NCI-H2029 (cell line): ENCODE measurements at places on chromosomes 6 and 20.

GRCh38 chr6:81547149-81547548 lies 205.3 kb downstream of the TENT5A start:
- no peak for DNase-seq

- no peak for DNase-seq
Measured at GRCh38 chr20:18754030-18754652, 59.4 kb upstream of the SCP2D1 start.

DNA sequence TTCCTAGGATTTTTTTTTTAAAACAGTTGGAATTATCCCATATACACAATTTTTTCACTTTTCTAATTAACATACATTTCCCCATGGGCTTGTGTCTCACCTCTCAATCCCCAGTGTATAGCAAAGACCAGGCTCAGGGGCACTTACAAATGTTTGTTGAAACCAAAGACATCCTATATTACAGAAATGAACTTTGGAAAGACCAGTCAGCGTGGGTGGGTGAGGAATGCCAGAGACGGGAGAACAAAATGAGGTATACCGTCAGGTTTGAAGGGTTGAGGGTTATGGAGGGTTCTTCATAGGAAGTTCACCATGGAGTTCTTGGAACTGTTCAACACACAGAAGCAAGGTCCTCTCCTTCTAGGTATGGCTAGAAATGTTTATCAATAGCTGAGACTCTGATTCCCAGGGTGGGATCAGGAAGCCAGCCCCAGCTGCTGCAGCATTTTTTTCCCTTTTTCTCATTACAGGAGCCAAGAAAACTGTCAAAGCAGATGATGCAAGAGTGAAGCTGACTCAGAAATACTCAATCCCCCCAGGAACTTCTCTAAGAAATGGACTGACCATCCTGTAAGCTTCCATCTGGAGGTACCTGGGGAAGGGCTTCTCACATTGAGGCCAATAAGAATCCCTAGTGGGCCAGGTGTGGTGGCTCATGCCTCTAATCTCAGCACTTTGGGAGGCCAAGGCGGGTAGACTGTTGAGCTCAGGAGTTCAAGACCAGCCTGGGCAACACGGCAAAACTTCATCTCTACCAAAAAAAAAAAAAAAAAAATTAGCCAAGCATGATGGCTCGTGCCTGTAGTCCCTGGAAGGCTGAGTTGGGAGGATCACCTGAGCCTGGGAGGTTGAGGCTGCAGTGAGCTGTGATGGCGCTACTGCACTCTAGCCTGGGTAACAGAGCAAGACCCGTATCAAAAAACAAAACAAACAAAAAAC lies 15.9 kb upstream of the TBC1D20 start:
- no peak for DNase-seq

- DNase-seq = no peak
Measured at GRCh38 chr20:64234291-64234791, 21.2 kb upstream of the PCMTD2 start.

- no peak for DNase-seq
Measured at GRCh38 chr20:62387219-62387913, 463 bp downstream of the RPS21 start.

DNA sequence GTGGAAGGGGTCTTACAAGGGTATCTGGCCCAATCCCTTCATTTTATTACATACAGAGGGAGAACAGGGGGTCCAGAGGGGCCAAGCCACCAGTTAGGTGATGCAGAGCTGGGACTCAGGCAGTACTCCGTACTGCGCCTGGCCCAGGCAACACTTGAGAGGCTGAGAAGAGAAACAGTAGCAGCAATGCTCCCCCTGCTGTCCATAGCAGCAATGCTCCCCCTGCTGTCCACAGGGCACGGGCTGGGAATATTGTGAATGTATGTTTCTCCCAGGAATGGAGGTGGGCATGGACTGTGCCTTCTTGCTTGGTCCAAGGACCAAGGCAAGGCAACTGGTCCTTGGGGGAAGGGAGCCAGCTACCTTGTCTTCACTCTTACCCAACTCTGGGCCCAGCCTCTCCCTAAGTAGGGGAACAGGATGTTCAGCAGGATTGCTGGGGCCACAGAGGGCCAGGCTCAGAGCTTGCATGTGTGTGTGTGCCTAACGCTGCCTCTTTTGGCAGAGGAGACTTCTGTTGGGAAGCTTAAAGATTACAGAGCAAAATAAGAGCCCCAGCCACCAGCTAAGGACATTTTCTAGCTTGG lies 14.8 kb upstream of the FAM83C start:
- DNase-seq = peak; percentile 9

DNA sequence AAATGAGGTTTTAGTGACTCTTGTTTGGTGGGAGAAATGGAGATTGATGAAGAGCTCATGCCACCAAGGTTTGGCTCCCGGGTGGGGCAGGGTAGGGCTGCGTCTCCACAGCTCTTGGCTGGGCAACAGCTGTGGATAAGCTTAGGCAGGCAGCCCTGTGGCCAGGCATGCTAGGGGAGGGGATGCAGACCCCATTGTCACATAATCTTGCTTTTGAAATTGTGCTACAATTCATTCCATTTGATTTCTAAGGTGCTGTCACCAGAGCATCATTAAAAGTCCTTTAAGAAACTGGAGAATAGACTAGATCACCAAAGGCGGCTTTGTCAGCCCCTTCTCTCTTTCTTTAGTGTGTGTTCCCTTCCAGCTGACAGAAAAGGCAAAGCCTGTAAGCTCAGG lies 574.2 kb upstream of the JAG1 start:
- DNase-seq = no peak

GRCh38 chr6:106959985-106960384 lies 14.5 kb downstream of the CD24 start:
- no peak for DNase-seq

DNA sequence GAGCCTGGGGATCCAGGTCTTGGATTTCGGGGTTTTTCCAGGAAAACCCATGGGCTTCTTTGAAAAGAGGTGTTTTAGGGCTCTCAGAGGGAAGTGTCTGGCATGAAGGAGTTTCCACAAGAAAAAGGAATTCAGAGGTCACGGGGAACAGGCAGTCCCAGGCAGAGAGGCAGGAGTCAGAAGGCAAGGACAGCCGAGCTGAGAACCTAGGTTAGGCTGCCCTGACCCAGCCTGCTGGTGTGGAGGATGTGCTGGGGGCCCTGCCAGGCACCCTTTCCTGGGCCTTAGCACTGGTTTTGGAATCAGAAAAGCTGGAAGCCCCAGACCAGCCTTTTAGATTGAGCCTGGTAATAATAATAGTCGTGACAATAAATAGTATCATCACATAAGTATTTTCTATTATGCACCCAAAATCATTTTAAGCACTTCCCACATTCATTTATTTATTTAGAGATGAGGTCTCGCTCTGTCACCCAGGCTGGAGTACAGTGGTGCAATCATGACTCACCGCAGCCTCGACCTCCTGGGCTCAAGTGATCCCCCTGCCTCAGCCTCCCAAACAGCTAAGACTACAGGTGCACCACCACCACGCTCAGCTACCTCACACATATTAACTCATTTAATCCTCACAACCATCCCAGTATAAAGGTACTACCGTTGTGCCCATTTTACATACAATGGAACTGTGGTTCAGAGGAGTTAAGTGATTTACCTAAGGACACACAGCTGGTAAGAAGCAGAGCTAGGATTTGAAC lies 19.9 kb downstream of the TGM2 start:
- no peak for DNase-seq

DNA sequence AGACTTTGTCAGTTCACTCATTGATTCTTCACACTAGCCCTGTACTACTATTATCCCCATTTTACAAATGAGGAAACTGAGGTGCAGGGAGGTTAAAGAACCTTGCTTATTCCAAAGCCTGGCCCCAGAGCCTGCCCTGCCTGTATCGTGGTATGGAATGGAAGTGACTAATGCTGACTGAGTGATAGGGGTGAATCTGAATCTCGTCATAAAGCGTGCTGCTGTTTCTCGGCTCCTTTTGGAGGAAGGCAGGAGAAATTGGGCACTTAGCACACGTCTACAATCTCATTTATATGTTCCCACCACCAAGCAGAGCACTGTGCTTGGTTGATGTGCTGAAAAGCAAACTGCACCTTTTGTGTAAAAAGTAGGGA lies 17.1 kb downstream of the GFRA4 start:
- DNase-seq = no peak

DNA sequence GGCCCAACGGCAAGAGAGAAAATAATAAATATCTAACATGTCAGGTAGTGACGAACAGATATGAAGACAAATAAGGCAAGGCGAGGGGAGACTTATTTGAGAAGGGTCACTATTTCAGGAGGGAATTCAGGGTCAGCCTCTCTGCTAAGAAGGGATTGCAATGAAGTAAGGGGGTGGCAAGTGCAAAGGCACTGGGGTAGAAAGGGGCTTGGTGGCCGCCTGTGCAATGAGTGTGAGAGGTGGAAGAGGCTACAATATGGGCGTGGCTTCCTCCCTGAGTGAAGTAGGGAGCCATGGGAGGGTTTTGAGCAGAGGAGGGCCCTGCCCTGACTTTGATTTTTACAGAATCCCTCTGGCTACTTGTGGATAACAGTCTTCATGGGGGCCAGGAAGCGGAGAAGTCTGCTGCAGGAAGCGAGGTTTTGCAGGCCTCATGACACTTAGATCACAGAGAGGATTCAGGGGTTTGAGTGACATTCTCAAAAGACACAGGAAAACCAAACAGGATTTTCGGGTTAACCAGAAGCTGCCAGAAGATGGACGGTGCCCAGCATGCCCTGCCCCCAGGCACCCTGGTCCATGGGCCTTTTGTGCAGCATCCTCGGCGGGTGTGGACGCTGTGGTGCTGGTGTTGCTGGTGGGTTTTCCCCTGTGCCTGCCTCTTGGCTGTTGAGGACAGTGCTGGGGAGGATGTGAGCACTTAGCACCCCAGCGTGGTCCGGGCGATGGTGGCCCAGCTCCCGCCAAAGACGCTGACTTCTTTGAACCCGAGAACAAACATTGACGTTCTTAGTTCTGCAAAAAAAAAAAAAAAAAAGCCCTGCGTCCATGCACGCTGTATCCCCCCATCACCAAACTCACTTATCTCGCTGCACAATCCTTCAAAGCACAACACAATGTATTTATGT lies 124.2 kb upstream of the PTPN1 start:
- no peak for DNase-seq

DNA sequence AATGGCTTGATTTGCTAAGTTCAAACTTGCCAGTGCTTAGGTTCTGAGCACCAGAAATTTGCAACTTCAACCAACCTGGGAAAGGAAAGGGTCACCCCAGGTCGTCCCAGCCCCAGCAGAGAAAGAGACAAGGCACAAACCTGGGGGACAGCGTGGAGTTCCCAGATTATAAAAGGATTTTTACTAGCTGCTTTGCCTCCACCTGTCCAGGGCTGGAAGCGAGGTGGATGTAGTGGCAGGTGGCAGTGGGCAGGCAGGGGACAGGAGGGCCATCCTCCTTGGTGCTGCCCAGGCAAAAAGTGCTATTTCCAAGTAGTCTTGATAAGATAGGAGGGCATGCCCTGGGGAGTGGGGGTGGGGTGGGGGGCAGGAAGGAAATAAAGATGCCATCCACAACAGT lies 4.9 kb downstream of the PAX1 start:
- no peak for DNase-seq

DNA sequence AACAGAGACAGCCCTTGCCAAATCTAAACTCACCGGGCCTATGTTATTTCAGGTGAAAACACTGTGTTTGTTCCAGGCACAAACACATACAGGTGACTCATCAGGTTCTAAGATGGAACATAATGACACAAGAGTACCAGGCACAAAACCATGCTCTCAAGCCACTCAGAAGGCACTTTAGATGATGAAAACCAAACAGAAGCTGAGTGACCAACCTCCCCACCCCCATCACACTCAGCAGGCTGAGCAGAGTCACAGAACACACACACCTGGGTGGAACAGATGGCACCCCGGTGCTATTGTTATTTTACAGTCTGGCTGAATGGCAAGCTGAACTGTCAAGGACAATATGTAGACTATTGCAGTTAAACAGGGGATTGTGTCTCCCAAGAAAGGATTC lies 20.6 kb upstream of the NKX2-2 start:
- peak; percentile 98 for DNase-seq

- DNase-seq = no peak
Measured at GRCh38 chr6:39289490-39289889, 24.7 kb downstream of the KCNK17 start.

DNA sequence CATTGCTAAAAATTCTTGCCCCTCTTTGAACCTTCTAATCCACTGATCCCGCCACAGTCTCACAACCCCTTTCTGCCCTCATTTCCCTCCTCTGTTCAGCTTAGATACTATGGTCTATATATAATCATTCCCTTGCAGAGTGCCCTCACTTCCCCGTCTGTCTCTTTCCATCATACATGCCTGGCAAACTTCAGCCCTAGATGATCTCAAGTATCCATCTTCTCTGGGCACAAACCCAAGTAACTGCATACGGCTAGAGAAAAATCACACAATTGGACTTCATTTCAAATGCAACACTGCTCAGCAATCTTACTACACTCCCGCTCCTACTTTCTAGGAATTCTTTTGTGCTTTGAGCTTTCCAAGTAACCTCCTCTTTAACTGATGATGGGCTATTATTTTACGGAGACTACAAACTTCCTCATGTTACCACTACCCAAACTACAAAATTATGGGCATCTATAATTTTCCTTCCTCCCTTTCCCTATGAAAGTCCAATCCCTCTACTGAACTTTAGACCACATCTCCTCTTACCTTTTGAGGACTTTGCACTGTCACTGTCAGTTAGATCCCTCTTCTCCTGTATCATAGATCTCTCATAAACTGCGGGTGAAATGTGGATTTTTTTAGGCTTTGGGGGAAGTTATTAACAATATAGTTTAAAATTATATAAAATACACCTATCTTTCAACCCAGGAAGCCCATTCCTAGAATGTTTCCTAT lies 135.6 kb downstream of the BTBD9 start:
- DNase-seq = no peak

DNA sequence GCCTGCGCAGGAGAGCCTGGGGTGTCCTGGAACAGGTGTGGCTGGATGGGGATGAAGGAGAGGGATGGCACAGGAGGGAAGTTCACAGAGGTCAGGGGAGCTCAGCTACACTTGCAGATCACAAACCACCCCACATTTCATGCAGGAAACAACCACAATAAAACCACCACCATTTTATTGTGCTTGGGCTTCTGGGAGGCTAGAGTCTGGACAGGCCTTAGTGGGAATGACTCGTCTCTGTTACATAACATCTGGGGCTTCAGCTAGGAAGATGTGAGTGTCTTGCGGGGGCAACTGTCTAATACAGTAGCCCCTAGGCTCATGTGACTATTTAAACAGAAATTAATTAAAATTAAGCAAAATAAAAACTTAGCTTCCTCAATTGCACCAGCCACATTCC lies 33.4 kb downstream of the SNX5 start:
- no peak for DNase-seq

DNA sequence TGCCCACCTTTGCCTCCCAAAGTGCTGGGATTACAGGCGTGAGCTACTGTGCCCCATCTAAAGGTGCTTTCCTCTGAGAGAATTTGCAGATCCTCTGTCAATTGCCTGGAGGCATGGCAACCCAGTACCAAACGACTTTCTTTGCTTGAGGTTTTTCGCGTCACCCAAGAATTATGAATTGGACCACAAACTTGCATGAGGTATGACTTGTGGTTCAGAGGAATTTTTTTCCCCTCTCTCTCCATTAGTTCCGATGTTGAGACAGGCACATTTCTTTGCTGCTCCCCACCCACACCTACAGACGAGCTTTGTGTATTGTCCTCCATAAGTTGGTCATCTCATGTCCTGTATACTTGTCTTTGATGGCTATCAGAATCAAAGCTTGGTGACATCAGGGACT lies 11.8 kb upstream of the SCAF8 start:
- no peak for DNase-seq
